ENCODE measurements at places on chromosomes 12 and 14.

DNA sequence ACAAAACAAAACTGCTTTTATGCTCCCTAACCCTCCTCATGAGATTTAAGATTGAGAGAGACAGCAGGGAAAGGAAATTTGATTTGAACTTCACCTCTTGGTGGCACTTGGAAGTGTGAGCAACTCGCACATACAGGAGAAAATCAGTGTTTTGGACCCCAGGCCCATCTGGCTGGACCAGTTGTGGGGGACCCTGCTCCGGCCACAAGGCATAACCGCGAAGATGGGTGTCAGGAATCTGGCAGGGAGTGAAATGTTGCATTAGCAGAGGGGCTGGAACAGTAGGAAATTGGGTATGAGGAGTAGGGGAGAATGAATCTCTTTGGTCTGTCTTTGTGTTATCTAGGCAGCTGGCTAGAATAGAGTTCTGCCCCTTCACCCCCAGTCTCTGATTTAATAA is 1.2 kb downstream of the CIROP start:
- DNase-seq, result no peak

- DNase-seq, result no peak
These were observed 3.7 kb downstream of the KRT6B start for GRCh38 chr12:52448228-52448627.

- no peak for DNase-seq
These were observed 224.4 kb upstream of the DAAM1 start for GRCh38 chr14:58963873-58964597.

DNA sequence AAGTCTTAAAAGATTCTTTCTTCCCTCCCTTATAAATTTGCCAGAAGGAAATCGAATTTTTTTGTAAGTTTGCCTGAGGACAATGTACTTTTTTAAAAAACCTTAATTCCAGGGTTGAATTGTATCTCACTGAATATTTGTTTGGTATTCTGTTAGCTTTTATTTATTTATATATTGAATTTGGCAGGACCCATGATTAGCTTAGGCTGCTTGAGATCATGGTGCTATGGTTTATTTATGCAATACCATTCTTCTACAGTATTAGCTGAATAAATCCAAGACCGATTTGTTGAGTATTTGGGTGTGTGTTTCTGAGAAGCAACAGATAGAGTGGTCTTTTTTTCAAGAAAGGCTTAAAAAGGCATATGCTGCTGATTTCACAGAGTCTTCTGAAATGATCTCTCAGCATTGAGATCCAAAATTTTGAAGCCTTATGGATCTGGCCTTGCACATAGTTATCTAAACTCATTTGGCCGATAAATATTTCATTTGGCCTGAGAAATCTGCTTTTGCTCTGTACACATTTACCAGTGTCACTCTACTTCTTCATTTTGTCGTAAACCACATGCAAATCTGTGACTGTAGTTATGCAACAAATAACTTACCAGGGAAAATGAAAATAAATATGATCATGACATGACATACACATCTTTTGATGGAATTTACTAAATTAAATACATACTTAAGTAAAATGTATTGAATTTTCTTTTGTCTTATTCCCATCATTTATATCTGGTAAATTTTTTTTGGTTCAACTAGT is 265.8 kb upstream of the FLRT2 start:
- no peak for DNase-seq

- DNase-seq, result no peak
These were observed 83.0 kb downstream of the TTC7B start for GRCh38 chr14:90733139-90733808.

- DNase-seq, result no peak
These were observed 1.9 kb downstream of the SRGAP1 start for GRCh38 chr12:63846238-63846967.

- no peak for DNase-seq
These were observed 17.9 kb downstream of the WASHC3 start for GRCh38 chr12:102043928-102044327.

DNA sequence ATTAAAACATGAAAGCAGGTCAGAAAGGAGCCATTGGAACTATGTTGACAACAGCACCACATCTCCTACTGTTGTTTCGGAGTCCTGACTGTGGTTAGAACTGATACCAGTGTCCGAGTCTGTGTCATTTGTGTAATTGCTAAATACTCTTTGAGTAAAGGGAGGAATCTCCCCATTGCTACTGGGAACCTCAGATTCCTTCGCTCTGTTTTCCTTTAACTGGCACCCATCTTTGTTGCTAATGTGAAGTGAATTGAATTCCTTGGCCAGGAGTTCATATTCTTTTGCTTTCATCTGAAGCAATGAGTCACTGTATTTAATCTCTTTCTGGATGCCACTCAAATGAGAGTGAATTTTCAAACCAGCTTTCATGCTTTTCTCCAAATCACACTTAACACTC is 31.5 kb downstream of the RASSF9 start:
- no peak for DNase-seq

DNA sequence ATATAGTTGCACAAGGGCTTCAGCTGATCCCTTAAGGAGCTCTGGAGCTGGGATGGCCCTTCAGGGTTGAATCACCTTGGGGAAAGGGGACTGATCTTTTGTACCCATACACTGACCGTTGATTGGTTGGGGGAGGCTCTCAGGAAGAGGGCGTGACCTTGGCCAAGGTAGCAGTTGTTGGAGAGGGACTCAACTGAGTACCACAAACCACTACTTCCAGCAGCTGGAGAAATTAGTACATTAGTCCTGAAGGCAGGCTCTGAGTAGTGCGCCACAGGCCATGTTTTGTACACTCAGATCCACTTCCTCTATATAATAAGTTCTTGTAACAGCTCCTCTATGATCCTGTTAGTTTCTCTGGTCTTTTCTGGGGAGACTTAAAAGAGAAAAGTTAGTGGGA is 317.6 kb downstream of the CCDC91 start:
- no peak for DNase-seq

GRCh38 chr12:49865782-49866135 is 22.9 kb upstream of the BCDIN3D start:
- DNase-seq, result no peak

- DNase-seq, result no peak
These were observed 42.3 kb upstream of the TTC7B start for GRCh38 chr14:90858511-90858910.

DNA sequence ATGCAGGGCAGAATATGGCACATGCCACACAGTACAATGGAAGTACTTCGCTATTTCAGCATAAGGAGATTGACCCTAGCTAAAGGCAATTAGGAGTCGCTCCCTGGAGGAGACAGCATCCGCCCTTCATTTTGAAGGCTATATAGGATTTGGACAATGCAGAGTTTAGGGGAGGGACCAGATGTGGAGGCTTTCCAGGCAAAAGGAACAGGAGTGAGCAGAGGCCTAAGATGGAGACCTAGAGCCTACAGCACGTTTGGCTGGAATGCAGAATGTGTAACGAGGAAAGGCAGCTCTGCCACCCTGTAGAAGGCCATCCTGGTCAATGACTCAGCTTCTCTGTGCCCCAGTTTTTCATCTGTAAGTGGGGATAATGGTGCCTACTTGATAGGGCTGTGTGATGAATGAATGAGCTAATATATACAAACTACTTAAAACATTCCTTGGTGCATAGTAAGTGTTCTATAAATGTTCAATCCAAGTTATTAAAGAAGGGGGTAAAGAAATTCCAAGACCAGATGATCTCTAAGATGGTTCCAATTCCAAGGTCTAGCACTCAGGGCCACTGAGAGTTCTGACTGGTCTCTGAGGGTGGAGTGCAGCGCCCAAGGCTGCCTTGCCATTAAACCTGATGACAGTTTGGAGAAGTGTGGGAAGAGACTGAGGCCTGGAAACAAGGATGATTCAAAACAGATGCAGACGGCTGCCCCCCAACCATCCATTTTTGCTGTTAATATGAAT is 54.3 kb upstream of the FRMD6 start:
- DNase-seq, result no peak

DNA sequence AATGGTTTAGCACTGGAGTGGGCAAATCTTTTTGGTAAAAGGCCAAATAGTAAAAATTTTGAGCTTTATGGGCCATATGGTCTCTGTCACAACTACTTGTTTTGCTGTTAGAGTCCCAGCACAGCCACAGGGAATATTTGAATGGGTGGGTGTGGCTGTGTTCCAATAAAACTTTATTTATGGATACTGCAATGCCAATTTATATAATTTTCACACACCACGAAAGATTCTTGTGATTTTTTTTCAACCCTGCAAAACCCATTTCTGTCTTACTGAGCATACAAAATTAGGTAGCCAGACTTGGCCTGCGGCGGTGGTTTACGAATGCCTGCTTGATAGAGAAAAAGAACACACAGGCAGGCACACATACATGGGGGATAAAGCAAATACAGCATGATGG is 28.3 kb downstream of the TMEM120B start:
- DNase-seq, result no peak

DNA sequence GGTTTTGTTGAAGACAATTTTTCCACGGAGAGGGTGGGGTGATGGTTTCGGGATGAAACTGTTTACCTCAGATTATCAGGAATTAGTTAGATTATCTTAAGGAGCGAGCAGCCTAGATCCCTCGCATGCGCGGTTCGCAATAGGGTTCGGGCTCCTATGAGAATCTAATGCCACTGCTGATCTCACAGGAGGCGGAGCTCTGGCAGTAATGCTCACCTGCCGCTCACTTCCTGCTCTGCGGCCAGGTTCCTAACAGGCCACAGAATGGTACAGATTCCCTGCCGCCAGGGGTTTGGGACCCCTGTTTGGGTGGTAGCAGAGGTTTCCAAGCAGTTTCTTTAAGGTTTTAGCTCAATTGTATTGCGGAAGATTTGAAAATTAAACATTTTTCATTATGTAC is 439.8 kb upstream of the OR4E1 start:
- no peak for DNase-seq

DNA sequence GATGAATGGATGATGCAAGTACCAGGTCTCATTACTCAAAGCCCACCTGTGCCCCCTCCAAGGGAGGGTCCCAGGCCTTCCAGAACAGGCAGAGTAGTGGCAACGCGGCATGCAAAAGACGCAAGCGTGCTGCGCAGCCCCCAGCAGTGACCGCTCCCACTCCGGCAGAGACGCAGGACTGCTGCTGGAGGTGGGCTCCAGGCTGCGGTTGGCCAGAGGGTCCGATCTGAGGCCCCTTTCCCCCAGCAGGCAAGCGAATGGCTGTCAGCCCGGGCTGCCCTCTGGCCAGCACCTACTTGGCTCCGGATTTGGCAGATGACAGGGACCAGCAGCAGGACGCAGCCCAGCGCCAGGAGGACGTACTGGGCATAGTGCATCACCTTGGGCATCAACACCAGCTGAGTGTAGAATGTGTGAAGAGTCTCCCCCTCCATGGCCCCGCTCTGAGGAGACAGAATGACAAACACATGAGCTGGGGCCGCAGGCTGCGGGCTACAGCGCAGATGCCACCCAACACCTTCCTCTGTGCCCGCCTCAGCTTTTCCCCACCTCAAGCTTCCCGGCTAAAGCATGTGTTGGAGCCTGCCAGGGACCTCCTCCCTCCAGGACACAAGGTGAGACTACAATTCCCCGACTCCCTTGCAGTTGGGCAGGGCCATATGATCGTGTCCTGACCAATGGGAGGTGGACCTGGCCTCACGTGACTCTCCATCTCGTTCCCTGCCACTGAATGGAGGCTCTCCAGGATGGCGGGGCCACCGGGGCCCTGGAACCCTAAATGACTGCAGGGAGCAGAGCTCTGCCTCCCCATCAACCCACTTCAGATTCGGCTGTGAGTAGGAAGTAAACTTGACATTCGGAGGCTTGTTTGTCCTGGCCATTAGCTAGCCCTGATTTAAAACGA is 77.4 kb downstream of the SCARB1 start:
- no peak for DNase-seq

- DNase-seq, result no peak
These were observed 318.2 kb downstream of the NUAK1 start for GRCh38 chr12:105820429-105821125.

DNA sequence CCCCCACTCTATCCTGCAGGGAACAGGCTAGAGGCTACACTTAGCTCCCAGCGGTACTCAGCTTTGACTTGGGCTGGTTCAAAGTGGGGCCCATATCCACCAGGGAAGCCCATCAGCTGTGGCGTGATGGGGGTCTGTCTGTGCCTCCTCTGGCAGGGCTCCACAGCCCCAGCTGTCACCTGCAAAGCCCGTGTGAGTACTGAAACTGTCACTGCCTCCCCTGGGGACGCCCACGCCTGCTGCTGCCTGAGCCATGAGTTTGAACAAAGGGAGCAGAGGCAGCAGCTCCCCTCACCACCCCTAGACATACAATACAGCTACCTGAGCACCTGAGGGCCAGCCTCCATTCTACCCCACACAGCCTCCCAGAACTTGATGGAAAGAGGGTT is 5.0 kb downstream of the REM2 start:
- no peak for DNase-seq

DNA sequence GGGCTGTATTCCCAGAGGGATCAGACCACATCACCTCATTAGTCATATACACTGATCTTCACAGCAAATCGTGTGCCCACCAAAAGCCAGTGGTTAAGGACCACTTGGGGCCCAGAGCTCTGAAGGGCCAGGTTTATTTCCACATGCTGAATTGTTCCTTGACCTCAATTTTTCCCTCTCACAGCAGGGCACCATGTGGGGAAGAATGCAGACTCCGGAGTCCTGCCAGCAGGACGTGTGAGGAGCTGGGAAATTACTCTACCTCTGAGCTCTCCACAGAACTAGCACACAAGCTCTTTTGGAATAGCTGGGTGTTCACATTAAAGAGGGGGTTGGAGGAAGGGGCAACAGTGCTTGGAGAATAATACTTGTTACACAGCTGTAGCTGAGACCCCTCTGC is 57.6 kb upstream of the SEL1L start:
- no peak for DNase-seq

DNA sequence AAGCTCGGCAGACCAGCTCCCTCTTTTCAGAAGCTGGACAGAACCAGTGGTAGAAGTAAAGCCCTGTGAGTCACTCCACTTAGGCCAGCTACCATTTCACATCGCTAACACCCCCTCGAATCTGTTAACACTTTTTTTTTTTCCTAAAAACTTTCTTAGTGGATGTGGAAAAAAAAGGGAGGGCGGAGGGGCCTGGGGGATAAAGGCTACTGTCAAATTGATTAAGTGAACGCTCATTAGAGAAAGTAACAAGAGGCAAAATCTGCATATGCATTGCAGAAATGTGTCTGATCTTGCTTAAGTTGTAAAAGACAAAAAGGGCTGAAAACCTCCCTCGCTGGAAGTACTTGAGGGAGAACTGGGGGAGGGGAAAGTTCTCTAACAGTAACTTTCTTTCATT is 86.6 kb upstream of the OTX2 start:
- no peak for DNase-seq

DNA sequence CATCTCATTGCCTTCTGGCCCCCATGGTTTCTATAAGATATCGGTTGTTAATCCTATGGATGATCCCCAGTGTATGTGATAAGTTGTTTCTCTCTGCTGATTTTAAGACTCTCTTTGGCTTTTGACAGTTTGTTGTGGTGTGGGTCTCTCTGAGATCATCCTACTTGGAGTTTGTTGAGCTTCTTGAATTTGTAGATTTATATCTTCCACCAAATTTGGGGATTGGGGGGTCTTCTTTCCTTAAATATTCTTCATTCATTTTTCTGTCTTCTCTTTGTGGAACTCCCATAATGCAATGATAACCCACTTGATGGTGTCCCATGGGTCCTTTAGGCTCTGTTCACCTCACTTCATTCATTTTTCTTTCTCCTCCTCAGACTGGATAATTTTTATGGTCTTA is 20.0 kb upstream of the BBS10 start:
- DNase-seq, result no peak

GRCh38 chr14:87133073-87133801 is 859.7 kb downstream of the GALC start:
- DNase-seq, result no peak

- DNase-seq, result no peak
These were observed 111.3 kb downstream of the TSHR start for GRCh38 chr14:81066672-81067071.

GRCh38 chr14:96756745-96757144 is 40.4 kb upstream of the VRK1 start:
- DNase-seq, result no peak

GRCh38 chr12:101743724-101744472 is 4.6 kb upstream of the SYCP3 start:
- no peak for DNase-seq

Data from stimulated activated CD8-positive, alpha-beta memory T cell treated with anti-CD3 and anti-CD28 coated beads, Interleukin-4, amount 100 ng/mL, for 1 hour (primary cell).